Activated CD8-positive, alpha-beta T cell treated with anti-CD3 and anti-CD28 coated beads, Interleukin-2, amount 10 ng/mL, durations not matched to agents 7 days and 5 days (primary cell): ENCODE measurements at places on chromosomes 3 and 15. TPM values are rescaled to one million over a fixed set of nuclear protein-coding genes. Genes with fewer than 3 reads are reported as not detected.

- no peak for DNase-seq
Measured at GRCh38 chr15:101027920-101028319, 108.8 kb downstream of the LRRK1 start.

DNA sequence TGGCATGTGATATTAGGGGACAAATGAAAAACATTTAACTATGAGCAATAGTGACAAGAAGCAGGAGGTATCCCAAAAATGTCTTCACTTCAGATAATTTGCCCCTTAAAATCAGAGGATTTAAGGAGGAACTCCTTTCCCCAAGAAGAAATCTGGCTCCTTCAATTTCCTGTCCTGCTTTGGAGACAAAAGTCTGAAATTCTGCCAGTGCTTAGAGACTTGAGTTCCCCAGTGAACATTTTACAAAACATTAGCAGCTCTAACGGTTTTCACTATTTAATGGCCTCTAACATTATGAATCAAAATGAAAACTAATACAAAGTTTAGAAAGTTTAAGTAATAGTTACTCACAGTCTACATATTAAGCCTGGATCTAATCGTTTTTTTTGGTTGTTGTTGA lies 40.3 kb upstream of the ZNF385D start:
- no peak for DNase-seq

DNA sequence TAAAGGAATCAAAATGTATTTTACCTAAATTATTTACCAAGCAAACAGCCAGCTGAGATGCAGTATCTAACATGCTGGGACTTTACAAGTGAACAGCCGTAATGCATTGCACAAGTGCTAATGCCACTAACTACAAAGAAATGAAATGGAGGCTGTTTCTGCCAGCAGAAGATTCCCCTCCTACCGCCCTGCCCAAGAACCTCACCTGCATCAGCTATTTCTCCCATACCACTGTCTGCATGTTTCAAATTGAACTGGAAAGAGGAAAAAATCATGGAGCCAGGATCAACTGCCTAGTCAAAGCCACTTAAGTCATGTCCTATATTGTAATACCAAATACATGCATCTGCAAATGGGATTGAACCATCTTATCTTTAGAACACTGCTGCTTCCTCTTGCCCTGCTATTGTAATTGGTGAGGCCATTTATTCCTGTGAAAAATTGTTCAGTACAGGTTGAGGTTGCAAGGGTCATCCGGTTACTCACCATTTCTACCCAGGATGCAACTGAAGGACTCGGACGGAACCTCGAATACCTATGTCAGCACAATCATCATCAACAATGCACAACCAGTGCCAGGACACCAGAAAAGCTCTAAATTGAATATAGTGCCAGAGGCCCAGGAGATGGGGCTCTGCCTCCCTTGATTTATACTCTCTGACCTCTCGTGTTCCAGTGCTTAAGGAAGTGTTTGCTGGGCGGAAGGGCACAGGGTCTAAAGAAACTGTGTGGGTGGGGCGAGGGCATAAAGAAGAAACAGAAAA lies 27.5 kb downstream of the ANXA2 start:
- DNase-seq: no peak

DNA sequence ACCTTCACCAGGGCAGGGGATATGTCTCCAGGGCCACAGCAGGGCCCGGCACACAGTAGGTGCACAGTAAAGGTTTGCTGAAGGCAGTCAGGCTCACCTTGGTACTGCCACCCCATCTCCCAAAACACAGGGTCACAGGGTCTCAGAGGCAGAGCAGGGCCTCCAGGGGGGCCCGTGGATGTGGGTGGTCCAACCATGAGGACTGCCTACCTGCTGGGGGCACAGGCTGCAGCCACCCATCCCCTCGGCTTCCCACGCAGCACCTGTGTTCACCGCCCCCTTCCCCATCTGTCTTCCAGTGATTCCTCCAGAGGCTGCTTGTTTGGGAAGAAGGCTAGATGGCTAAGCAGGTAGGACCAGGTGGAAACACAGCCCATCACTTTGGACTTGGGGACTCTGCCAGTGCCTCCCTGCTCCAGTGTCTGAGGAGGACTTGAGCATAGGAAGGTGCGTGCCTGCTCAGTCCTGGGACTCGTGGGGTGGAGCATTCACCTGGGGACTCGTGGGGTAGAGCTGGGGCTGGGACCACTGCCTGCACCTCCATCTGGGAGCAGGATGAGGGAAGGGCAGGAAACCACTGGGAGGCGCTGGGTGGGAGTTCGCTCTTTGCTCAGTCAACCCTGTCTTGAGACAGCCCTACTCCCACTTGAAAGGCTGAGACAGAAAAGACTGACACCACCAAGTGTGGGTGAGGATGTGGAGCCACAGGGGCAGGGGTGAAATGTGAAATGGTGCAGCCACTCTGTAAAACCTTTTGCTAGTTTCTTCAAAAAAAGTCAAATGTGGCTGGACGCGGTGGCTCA lies 18.8 kb upstream of the PLXND1 start:
- DNase-seq: no peak

GRCh38 chr3:186525369-186526255 lies 18.6 kb downstream of the CRYGS start:
- DNase-seq: no peak

DNA sequence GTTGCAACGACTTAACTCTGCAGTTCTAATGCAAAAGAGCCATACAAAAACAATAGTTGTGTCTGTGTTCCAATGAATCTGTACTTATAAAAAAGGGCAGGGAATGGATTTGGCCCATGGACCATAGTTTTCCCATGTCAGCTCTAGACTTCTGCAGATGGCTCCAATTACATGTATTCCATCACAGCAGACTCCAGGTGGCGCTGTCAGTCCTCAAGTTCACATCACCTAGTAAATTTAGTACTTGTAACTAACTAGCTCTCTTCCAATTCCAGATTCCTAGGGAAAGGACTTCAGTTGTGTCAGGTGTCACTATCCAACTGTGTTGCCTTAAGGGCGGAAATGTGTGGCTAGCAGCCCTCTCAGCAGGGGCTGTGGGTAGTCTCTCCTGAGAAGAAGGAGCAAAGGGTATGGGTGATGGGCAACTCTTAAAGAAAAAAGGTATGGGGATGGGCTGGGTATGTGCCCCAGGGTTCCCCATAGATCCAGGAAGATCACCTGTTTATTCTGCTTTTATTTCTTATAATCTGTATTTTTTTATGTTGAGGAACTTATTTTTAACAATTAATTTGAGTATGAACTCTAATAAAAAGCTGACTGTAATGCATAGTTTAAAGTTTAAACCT lies 36.2 kb downstream of the BBS4 start:
- peak; percentile 79 for DNase-seq

- no peak for DNase-seq
Measured at GRCh38 chr15:76678766-76679165, 226.4 kb downstream of the SCAPER start.

GRCh38 chr3:41352510-41352909 lies 153.2 kb downstream of the CTNNB1 start:
- no peak for DNase-seq

DNA sequence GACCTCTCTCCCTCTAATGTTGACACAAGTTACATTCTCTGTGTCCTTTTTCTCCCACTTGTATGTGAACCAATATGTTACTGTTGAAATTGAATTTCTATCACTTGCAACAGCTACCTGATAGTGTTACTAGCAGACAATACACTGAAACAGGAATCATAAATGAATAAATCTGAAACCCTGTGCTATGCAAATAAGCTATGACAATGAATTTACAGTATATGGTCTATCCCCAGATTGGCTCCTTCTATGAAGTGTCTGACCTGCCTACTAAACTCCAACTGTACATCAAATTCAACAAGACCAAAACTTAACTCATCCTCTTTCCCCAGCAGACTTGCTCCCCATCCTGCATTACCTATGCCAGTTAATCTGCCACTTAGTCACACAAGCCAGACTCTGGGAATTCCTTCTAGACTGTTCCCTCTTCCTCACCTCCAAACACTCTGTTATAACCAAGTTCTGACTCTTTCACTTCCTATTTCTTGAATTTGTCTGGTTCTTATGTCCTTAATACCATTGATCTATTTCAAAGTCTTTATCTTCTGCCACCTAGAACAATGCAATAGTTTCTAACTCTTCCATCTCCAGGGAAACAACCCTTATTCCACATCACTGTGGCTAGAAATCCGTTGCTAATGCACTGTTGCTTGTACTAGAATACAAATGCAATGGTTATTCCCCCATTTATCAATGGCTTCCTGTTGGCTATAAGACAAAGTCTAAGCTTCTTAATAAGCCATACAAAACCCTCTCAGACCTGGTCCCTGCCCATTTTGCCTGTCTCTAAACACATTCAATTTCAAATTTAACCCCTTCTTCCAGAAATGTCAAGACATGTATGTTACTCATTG lies 13.4 kb upstream of the ZNF639 start:
- DNase-seq: no peak

The ECE2 gene
- total RNA-seq: not detected

The ARHGAP31 gene
- 2.3 TPM for total RNA-seq

The TMCO5A gene
- total RNA-seq: not detected

The ZNF501 gene
- total RNA-seq: 3.6 TPM
